Activated gamma-delta T cell treated with Interleukin-2 at 50 U/mL for 16 hours (primary cell): ENCODE measurements at places on chromosomes 6 and 20.

DNA sequence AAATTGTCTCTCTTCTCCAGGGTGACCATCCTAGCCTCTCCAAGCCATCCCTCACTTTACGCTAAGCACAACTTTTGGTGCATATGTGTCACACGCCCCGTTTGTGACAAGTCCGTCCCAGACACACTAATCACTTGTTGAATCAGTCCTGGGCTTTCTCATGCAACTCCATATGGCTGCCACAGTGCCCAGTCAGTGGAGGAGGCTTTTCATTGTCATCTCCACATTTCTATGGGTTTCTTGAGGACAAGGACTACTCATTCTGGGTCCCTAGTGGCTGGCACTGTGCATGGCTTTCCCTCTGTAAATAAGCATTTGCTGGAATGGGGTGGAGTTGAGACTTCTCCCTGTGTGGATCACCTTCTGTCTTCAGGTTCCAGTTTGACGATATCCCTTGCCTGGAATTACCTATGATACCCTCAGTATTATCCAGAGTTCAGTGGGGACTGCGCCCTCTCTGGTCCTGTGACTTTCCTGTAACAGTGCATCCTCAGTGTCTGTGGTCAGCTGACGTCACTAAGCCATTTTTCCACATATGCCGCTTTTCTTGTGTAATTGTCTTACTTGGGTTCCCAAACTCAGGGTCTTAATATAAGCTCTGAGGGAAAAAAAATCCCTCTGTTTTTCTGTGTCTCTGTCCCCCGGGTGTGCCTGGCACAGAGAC is 59.8 kb upstream of the MYL9 start:
- no peak for DNase-seq

GRCh38 chr6:5517796-5518195 is 256.5 kb downstream of the FARS2 start:
- peak; percentile 18 for DNase-seq

- no peak for DNase-seq
Observed at GRCh38 chr6:157859775-157860504, 36.9 kb downstream of the SNX9 start.

- DNase-seq, result peak; percentile 76
Observed at GRCh38 chr20:63495741-63496595, 2.9 kb downstream of the EEF1A2 start.

DNA sequence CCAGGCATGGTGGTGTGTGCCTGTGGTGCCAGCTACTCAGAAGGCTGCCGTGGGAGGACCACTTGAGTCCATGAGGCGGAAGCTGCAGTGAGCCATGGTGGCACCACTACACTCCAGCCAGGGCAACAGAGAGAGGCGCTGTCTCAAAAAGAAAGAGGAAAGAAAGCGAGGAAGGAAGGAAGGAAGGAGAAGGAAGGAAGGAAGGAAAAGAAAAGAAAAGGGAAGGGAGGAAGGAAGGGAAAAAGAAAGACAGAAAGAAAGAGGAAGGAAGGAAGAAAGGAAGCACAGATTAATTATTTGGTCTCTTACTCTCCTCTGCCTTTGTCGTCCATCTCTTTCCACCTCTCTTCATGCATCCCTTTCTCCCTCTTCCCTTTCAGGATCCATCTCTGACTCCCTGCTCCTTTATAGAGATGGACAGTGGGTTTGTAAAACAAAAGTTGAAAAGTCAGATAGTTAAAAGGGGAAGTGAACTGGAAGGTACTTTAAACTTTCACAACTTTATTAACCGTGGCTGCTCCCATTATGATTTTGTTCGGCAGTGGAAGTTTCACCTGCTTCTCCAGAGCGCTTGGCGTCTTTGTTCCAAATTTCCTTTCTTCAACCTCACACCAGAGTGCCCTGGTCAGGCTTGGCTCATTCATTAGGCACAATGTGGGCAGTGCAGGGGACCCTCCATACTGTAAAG is 1.5 kb downstream of the HLA-DQA1 start:
- no peak for DNase-seq

DNA sequence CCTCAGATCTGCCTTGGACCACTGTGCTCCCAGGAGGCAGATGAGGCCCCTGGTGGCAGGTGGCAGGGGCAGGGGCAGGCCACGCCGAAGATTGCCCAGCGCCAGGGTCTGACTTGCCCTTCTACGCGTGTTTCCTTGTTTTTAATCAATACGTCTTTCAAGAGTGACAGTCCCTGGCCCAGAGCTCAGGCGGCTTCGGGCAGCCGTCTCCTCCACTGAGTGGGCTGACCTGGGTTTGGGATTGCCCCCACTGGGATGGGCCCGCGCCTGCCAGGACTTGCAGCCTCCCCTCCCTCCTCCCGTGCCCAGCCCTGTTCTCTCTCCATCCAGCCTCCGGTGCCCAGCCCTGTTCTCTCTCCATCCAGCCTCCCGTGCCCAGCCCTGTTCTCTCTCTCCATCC is 21.2 kb downstream of the FRMD1 start:
- DNase-seq, result no peak

GRCh38 chr20:31474097-31474436 is 860 bp downstream of the DEFB124 start:
- DNase-seq, result no peak
